D721Med (cell line): ENCODE measurements at places on chromosomes 7 and 10.

DNA sequence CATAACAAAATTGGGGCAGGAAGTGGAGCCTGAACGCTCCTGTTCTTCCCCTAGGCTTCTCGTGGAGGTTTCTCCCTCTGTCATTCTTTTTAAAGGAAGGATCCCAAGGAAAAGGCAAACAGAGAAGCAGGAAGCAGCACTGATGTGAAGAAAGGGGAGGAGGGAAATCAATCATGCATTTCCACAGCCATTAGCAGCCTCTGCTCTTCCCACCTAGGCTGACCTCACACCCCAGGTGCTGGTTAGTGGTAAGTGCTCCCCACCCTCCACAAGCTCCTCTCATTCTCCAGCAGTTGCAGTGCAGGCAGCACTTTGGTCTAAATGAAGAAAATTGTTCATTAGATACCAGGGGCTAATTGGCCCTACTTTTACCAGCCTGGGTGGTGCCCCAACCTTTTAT lies 2.6 kb downstream of the CRHR2 start:
- DNase-seq: no peak

DNA sequence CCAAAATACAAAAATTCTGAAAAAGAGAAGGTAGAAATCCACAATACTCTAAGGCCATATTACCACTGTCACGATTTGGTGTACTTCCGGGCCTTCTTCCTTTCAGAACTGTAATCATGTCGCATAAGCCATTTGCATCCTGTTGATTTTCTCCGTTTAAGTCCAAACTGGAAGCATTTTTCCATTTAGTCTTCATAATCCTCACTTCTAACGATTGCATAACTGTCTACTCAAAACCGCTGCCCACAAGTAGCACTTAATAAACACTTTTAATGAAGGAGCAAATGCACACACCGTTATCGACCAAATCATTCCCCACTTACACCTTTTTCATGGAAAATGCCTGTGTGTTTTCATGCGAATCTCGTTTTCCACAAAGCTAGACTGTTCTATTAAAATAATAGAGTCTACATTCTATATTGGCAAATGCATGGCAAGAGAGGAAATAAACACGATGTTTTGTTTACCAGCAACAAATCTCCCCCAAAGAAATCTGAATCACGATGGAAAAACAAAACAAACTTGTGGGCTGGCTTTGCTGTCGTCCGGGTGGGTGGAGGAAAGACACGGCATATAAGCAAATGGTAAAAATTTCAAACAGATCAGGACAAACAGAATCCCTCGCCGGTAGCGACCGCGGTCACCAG lies 1.0 kb downstream of the ATE1 start:
- no peak for DNase-seq

GRCh38 chr10:102603946-102604345 lies 40.3 kb upstream of the TRIM8 start:
- no peak for DNase-seq

GRCh38 chr7:114466917-114467316 lies 52.3 kb downstream of the FOXP2 start:
- no peak for DNase-seq

DNA sequence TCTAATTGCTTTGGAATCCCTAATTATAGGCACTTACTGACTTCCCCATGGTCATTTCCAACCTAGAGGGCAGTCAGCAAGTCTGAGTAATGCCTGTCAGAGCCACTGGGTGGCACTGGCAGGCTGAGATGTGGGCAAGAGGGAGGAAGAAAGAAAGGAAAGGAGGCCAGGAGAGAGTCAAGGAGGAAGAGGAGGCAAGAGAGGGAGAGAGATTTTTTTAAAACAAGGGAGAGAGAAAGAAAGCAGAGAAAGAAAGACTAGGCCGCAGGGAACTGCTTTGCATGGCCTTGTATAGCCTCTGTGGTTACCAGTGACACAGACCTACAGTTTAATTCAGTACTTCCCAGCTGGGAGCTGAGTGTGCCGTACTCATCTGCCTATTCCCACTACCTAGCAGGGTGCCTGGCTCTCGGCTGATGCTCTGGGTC lies 210.4 kb upstream of the ADO start:
- no peak for DNase-seq

DNA sequence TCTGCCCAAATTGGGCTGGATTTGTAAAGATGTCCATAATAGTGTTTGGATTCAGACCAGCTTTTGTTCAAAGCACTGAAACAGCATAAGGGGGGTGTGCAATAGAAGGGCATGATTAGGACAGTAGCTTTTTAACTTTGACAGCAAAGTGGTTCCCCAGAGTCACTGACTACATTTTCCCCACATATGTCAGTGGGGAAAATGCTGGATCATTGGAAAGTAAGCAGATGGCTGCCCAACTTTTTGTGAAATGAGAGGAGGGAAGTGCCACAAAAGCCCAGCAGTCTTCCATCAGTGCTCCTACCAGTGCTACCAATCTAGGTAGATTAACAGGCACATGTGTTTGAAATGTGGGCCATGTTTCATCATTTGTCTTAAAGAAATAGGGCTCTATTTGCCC lies 162.8 kb downstream of the FZD1 start:
- DNase-seq: no peak

GRCh38 chr7:70694434-70694970 lies 437.4 kb upstream of the GALNT17 start:
- DNase-seq: no peak

GRCh38 chr7:156017431-156017830 lies 205.2 kb upstream of the SHH start:
- DNase-seq: no peak

- DNase-seq: no peak
Observed at GRCh38 chr7:117435475-117436043, 8.3 kb upstream of the ASZ1 start.

- no peak for DNase-seq
Observed at GRCh38 chr7:81469869-81470723, 299.8 kb downstream of the HGF start.

GRCh38 chr10:34075254-34075926 lies 739.7 kb downstream of the PARD3 start:
- DNase-seq: no peak

DNA sequence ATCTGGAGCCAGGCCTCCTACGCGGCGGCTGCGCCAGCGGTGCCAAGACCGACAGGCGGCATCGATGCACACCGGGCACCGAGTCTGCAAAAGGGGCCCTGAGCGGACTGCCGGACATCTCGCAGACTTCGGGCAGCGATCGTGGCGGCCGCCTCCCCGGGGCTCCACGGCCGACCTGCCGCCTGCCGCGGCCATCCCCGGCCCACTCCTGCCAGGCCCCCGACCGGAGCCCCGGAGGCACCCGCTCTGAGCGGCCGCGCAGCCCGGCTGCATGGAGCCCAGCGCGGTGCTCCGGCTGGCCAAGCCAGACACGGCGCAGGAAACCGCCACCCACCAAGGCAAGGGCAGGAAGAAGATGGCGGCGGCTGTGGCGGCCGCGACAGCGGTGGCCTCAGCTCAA lies 154.2 kb upstream of the KCTD7 start:
- DNase-seq: no peak

DNA sequence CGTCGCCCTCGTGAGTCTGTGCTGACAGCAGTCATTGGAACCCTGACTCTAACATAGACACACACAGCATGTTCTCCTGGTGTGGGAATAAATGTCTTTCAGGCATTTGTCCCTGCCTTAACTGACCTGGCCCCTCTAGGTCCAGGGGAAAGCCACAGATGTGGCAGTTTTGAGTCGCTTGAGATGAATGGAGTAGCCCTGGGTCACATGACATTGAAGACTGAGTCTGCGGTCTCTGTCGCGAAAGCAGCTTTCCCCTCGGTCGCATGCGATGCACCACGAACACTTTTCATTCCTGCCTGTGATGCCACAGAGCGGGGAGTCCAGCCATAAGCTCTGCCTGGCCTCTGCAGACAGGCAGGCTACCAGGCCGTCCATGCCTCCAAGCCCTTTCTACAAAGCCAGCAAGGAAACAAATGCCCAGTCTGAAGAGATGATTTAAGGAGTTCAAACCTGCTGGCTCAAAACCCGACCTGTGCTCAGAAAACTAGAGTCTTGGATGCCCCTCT lies 172.3 kb downstream of the WDR37 start:
- DNase-seq: no peak

GRCh38 chr7:128254470-128254869 lies 13.4 kb downstream of the LEP start:
- no peak for DNase-seq

DNA sequence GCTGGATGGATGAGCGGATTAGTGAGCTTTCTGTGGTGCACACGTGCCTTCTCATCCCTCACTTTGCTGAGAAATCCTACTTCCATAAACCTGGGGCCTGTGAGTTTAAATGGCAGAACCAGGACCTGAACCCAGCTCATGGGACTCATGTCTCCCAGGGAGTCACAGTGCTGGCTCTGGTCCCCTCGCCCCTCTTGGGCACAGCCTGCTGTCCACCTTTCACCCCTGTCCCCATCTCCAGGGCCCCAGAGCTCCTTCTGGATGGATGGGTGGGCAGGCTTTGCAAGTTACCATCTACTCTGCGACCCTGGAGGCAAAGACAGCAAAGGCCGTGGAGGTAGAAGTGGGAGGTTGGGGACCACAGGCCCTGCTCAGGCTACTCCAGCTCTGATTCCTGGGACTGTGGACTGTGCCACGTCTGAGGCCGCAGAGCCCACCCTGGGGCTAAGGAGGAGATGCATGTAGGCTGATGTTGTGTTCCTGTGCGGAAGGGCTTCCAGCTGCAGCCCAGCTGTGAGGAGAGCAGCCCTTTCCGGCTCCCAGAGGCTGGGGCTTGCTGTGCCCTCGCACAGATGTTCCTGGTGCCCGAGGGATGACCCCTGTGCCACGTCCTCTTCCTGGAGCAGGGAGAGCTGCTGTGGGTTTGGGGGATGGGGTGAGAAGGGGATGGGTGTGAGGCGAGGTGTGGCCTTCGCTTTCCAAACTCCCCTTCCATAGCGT lies 40.3 kb downstream of the PRF1 start:
- DNase-seq: no peak

DNA sequence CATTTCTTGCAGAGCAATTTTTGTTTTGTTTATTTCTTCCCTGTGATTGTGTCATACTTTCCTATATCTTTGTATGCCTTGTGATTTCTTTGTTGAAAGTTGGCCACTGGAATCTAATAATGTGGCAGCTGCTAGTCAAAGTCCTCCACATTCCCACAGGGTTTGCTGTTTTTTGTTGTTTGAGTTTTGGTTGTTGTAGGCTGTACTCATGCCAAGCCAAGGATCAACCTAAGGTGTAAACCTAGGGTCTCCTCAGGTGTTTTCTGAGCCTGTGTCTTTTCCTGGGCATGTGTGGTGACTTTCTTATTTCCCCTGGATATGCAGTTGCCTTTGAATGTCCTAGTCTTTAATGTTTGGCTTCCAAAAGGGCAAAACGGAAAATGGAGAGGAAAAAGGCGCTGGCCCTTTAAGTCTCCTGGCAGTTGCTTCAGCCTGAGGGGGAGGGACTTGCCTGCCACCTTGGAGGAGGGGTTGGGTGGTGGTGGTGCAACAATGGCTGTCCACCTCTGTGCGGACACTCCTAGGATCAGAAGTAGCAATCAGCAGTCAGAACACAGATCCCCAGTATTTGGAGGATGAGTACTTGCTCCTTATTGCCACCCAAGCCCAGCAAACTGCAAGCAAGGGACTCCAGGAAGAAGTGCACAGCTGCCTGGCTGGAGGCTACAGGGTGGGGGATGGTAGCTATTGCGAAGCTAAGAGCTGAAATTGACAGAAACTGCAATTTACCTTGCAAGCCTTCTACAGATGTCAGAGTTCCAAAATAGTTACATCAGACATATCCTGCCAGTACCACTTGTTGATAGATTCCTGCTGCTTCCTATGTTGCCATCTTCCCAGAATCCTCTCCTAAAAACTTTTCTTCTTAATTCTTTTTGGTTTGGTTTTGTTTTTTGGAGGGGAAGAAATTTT lies 5.6 kb upstream of the ZNF518A start:
- DNase-seq: no peak

- DNase-seq: no peak
Observed at GRCh38 chr10:109926825-109927224, 3.5 kb upstream of the XPNPEP1 start.

- DNase-seq: no peak
Observed at GRCh38 chr7:36597090-36597773, 127.1 kb downstream of the AOAH start.

DNA sequence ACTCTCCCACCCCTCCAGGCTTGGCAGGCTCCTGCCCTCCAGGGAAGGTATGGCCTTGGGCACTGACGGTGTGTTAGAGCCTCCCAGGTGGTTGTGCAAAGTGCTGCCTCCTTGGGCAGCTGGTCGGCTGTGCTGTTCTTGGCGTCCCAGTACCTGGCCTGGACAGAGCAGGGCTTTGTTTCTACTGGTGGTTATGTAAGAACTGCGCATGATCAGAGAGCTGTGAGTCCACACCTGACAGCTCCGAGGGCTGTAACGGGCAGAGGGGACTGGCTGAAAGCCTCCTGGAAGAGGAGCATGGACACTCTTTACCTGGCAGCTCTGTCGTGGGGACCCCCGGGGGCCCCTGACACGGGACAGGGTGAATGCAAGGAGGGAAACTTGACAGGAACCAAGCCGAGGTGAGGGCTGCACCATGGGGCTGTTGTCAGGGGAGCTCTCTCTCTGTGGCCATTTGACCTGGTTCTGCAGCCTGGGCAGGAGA lies 3.1 kb upstream of the SFRP5 start:
- DNase-seq: no peak

- no peak for DNase-seq
Observed at GRCh38 chr7:12649348-12649747, 38.1 kb upstream of the ARL4A start.

DNA sequence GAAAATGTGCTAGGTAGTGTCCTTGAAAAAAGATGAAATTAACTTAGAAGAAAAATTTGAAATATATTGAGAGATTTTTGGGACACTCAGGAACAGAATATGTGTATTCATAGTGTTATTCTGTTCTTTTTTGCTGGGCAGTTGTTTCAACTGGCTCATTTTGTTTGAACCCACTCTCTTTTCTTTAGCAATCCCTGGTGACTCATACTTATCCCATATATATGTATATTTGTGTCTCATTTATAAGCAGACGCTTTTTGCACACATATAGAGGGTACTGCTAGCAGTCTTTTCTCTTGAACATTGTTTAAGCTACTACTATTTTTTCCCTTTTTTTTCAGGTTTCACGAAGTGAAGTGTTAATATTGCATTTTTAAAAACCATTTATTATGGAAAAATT lies 1.9 kb downstream of the EXOC6 start:
- DNase-seq: no peak

GRCh38 chr10:484441-484924 lies 205.0 kb downstream of the DIP2C start:
- no peak for DNase-seq

DNA sequence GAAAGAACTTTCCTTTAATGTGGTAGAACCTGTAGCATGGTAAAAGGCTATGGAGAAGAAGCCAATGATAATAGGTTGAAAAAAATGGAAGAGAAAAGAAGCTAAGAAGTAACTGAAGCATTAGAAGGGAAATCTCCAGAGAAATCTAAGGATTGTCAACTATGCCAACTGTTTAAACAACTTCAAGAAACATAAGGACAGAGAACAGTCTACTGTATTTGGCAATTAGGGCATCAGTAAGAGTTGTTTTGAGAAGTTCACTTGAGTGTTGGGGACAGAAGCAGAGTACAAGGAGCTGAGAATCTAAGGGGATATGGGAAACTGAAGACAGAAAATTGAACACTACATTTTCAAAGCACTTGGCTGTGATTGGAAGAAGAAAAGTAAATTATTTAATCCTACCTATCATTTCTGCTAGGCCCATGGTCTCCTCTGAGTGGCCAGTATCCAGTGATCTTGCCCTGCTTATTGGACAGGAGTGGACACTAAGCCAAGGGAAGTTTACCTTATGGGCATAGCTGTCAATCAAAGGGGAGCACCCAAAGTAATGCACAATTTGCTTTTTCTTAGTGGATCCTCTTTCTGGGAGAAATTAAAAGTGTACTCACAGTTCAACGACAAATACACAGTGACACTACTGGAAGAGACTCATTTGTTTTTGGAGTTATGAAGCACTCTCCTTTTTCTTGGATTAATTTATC lies 56.4 kb upstream of the CCDC71L start:
- no peak for DNase-seq
